ENCODE measurements at places on chromosomes 1 and 21. TPM values are rescaled to one million over a fixed set of nuclear protein-coding genes. Genes with fewer than 3 reads are reported as not detected.

- peak overlapping the region; percentile 91 for H3K27ac ChIP-seq
- peaks cover 76% of the 10 kb centered on the region for H3K4me1 ChIP-seq
- peak; percentile 47 for DNase-seq
- H3K4me3 ChIP-seq = no peak overlapping the region
- H3K27me3 ChIP-seq = no peaks in the 10 kb centered on the region
- no peaks in the 10 kb centered on the region for H3K36me3 ChIP-seq
These were observed 101.3 kb upstream of the SLC25A33 start for GRCh38 chr1:9437961-9438430.

Gene GGPS1
- 30.2 TPM for total RNA-seq

Gene PERM1
- total RNA-seq = 160 TPM

Gene SPATA1
- 0.66 TPM for total RNA-seq

GRCh38 chr1:147852706-147853225 lies 49.8 kb upstream of the GJA8 start:
- no peaks in the 10 kb centered on the region for H3K36me3 ChIP-seq
- peaks cover 5% of the 10 kb centered on the region for H3K27me3 ChIP-seq
- no peak overlapping the region for H3K4me3 ChIP-seq
- no peak overlapping the region for H3K27ac ChIP-seq

- no peak overlapping the region for H3K27ac ChIP-seq
- no peak for DNase-seq
- H3K4me3 ChIP-seq = no peak overlapping the region
- H3K36me3 ChIP-seq = no peaks in the 10 kb centered on the region
- no peaks in the 10 kb centered on the region for H3K4me1 ChIP-seq
These were observed 196.0 kb downstream of the URB2 start for GRCh38 chr1:229822026-229822425.

DNA sequence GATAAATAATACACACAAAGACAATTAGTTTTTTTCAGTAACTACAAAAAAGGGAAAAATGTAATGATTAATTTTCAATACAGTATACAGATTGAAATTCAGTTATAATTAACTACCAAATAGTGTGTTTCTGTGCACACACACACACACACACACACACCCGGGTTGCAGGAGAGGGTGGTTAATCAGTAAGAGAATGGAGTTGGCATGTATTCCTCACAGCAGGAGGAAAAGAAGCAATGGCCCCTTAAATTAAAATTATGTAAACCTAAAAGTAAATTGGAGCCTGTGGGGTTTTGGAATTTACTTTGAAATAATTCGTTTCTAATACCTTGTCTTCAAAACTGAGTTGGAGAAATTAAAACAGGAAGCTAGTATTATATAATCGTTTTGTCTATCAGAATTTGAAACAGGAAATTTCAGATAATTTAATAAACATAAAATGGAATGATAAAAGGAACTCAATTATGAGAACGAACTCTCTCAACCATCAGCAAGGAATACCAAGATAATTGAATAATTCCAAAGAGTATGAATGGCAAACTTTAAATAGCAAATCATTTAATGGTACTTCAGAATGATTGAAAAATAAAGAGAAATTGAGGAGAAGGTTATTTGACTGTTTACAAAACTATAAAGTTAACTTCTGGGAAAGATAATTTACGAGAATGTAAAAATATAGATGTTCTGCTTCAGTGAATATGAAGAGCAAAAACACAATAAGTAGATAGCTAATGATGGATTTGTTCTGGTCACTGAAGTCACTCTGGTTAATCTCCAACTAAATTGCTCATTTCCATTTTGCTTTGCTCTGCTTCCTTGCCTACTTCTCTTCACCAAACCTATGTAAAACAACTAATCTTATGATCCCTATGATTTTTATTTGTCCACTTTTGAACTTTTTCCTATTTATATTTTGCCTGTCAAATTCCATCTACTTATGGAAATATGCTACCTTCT lies 547.9 kb upstream of the ZP4 start:
- DNase-seq = no peak
- no peaks in the 10 kb centered on the region for H3K27me3 ChIP-seq

Gene NSL1
- total RNA-seq = 29.0 TPM

Gene JUN
- total RNA-seq = 101 TPM

DNA sequence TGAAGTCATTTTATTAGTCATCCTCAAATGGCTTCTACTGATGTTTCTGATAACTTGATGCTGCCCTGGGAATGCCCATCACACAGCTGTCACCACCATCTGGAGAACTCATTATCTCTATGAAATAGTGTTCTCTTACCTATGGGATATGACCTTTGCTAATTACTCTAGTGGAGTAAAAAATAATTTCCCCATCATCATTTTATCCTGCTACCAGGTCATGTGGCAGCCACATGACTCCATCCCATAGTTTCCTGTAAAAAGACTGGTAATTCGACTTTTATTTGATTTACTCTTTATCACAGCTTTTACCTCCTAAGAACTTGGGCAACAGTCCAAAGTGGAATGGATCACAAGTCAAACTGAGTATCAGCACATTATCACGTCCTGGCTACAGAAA lies 76.1 kb upstream of the USP25 start:
- DNase-seq = no peak
- H3K27ac ChIP-seq = no peak overlapping the region
- H3K36me3 ChIP-seq = no peaks in the 10 kb centered on the region
- H3K27me3 ChIP-seq = no peaks in the 10 kb centered on the region
- no peak overlapping the region for H3K4me3 ChIP-seq

- DNase-seq = no peak
- H3K27ac ChIP-seq = no peak overlapping the region
- H3K27me3 ChIP-seq = no peaks in the 10 kb centered on the region
- H3K4me1 ChIP-seq = no peaks in the 10 kb centered on the region
These were observed 29.2 kb downstream of the INKA2 start for GRCh38 chr1:111709986-111710385.

DNA sequence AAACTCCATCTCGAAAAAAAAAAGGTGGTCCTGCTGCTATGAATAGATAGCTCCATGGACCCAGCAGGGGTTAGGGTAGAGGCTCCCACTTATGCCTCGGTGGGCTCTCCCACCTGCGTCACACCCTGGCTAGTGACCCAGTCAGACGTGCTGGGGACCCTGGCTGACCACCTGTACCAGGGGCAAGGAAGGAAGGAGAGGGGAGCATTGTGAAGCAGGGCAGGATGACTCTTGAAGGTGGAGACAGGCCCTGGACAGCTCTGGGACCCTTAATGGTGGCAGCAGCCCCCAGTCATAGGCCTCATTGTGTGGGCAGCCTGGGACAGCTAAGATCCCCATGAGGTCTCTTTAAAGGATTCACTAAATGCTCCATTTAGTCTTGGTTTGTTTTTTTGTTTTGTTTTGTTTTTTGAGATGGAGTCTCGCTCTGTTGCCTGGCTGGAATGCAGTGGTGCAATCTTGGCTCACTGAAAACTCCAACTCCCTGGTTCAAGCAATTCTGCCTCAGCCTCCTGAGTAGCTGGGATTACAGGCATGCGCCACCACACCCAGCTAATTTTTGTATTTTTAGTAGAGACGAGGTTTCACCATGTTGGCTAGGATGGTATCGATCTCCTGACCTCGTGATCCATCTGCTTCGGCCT lies 10.4 kb upstream of the SNAPIN start:
- no peak overlapping the region for H3K4me3 ChIP-seq
- H3K4me1 ChIP-seq = peaks cover 46% of the 10 kb centered on the region
- no peaks in the 10 kb centered on the region for H3K27me3 ChIP-seq
- peak overlapping the region; percentile 48 for H3K27ac ChIP-seq

DNA sequence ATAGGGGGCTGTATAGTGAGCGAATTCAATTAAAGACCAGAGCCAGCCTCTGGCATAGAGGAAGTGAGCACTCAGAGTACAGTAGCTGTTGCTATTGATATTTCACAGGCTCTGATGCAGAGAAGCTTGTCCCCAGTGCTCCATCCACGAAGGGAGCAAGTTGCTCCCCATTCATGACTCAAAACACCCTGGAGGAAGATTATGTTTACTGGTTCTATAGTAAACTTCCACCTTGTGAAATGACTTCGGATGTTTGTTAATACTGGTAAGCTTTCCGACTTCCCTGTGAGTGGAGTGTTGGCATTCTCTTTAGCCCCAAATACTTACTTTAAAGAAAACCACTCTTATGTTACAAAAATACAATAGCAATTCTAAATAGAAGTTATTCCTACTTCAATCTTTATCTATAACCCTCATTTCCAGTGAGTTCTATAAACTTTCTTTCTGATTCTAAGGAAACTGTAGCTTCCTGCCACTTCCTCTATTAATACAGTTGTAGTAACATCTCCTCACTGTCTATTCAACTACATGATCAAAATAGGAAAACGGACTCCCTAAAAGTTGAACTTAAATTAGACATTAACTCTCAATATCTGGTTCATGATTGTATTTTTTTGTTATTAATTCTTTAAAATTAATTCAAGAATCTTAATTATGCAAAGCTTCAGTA lies 46.4 kb downstream of the ZNF281 start:
- H3K27ac ChIP-seq = no peak overlapping the region
- H3K4me1 ChIP-seq = no peaks in the 10 kb centered on the region
- H3K36me3 ChIP-seq = no peaks in the 10 kb centered on the region
- no peak overlapping the region for H3K4me3 ChIP-seq
- no peaks in the 10 kb centered on the region for H3K27me3 ChIP-seq

Gene CCDC17
- 1.2 TPM for total RNA-seq

GRCh38 chr1:181397845-181398244 lies 85.5 kb upstream of the CACNA1E start:
- H3K4me1 ChIP-seq = no peaks in the 10 kb centered on the region
- peaks cover 54% of the 10 kb centered on the region for H3K27me3 ChIP-seq
- no peak for DNase-seq
- H3K36me3 ChIP-seq = no peaks in the 10 kb centered on the region
- H3K27ac ChIP-seq = no peak overlapping the region

Gene PLA2G2F
- not detected for total RNA-seq

GRCh38 chr21:38228537-38228936 lies 28.3 kb upstream of the KCNJ15 start:
- H3K4me3 ChIP-seq = no peak overlapping the region
- DNase-seq = no peak
- H3K27ac ChIP-seq = no peak overlapping the region
- no peaks in the 10 kb centered on the region for H3K4me1 ChIP-seq
- H3K27me3 ChIP-seq = no peaks in the 10 kb centered on the region

GRCh38 chr1:28437924-28438699 lies 67.7 kb upstream of the RCC1 start:
- peaks cover 37% of the 10 kb centered on the region for H3K4me1 ChIP-seq
- peak overlapping the region; percentile 88 for H3K27ac ChIP-seq
- H3K36me3 ChIP-seq = no peaks in the 10 kb centered on the region
- peak; percentile 62 for DNase-seq

DNA sequence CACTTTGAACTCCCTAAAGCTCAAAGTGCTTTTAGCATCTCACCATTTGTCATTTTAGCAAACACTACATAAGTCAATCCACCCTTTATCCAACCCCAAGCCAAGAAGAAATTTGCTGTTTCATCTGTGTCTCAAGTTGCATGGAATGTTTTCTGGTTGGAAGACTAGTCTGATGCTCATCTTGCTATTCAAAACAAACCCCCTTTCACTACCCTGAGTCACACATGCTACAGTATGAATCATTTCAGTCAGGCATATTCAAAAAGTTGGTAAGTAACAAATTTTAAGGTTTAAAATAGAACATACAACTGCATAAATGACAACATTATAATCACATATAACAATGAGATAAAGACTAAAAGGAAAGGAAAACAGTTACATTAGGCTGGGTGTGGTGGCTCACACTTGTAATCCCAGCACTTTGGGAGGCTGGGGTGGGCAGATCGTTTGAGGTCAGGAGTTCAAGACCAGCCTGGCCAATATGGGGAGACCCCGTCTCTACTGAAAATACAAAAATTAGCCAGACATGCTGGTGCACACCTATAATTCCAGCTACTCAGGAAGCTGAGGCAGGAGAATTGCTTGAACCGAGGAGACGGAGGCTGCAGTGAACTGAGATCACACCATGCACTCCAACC lies 38.7 kb downstream of the DSTYK start:
- H3K27ac ChIP-seq = no peak overlapping the region
- H3K4me3 ChIP-seq = no peak overlapping the region

DNA sequence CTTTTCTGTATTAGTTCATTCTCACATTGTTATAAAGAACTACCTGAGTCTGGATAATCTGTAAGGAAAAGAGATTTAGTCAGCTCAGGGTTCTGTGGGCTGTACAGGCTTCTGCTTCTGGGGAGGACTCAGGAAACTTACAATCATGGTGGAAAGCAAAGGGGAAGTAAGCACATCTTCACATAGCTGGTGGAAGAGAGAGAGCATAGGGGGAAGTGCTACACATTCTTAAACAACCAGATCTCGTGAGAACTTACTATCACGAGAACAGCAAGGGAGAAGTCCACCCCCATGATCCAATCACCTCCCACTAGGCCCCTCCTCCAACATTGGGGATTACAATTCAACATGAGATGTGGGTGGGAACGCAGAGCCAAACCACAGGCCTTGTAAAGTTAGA lies 37.9 kb upstream of the AHCTF1 start:
- H3K4me1 ChIP-seq = no peaks in the 10 kb centered on the region
- H3K36me3 ChIP-seq = no peaks in the 10 kb centered on the region
- no peak overlapping the region for H3K27ac ChIP-seq
- H3K27me3 ChIP-seq = no peaks in the 10 kb centered on the region
- no peak overlapping the region for H3K4me3 ChIP-seq
- DNase-seq = no peak

- H3K4me3 ChIP-seq = no peak overlapping the region
- H3K27ac ChIP-seq = peak overlapping the region; percentile 73
- H3K27me3 ChIP-seq = no peaks in the 10 kb centered on the region
- no peak for DNase-seq
- H3K4me1 ChIP-seq = peaks cover 4% of the 10 kb centered on the region
These were observed 579.6 kb downstream of the USP25 start for GRCh38 chr21:16309250-16309971.

Gene OR2T2
- not detected for total RNA-seq

DNA sequence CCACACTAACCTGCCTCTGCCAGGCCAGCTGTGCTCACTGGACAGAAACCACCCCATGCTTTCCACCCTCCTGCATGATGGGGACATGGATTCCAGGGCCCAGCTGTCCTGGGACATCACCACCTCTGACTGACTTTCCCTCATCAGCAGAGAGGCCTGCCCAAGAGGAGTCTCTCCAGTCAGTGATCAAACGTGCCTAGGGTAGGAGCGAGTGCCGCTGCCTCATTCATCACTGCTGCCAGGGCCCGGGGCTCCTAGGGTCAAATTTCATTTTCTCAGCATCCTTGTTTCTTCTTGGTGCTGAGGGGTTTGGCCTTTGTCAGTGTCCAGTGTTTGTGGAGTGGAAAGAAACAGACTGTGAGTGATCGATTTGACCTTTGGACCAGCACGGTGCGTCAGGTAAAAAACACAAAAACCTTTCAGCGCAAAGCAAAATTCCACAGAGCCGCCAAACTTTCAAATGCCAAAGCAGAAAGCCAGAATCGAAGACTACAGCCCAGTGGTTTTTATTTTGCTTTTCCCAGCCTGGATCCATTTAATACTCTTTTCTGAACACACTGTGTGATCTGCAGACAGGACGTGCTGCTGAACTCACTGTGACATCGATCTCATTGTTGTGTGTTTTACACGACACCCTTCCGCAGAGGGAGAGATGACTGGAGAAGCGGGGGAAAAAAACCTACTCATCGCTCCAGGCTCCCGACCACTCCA lies 43.2 kb downstream of the CAPN8 start:
- no peak overlapping the region for H3K4me3 ChIP-seq
- no peaks in the 10 kb centered on the region for H3K27me3 ChIP-seq
- no peak for DNase-seq

- no peaks in the 10 kb centered on the region for H3K4me1 ChIP-seq
- H3K36me3 ChIP-seq = peaks cover 12% of the 10 kb centered on the region
- no peak for DNase-seq
- no peaks in the 10 kb centered on the region for H3K27me3 ChIP-seq
- H3K4me3 ChIP-seq = no peak overlapping the region
- no peak overlapping the region for H3K27ac ChIP-seq
These were observed 49.4 kb downstream of the SLC35A3 start for GRCh38 chr1:100019220-100019619.

Gene NOS1AP
- 6.2 TPM for total RNA-seq

Gene LRRC71
- total RNA-seq = 0.27 TPM

Gene ANKRD65
- 1.7 TPM for total RNA-seq

Data from left ventricle myocardium inferior (tissue), 1 donor.